ENCODE measurements at places on chromosomes 1 and 21.
A peak's percentile ranks its signal among the peaks of the same experiment; 100 is the strongest.

GRCh38 chr1:61455400-61455799, 269.5 kb downstream of the TM2D1 start:
- DNase-seq: no peak

- no peak for DNase-seq
Observed at GRCh38 chr1:56466538-56466937, 112.8 kb downstream of the PLPP3 start.

DNA sequence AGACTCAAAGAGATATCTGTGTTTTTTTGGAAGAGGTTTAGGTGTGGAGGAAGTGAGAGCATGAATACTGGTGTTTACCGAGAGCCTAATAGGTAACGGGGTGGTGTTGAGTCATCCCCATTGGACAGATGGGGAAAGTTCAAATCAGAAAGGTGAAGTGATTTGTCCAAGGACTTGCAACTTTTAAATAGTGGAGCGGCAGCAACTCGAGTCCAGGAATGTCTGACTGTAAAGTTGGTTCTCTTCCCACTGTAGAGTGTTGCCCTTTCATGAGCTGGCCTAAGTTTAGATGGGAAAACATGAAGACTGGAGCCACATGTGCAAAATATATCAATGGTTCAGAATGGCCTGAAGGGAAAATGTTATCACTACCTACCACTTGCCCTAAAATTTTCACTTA, 125.7 kb downstream of the LYPLAL1 start:
- no peak for DNase-seq

DNA sequence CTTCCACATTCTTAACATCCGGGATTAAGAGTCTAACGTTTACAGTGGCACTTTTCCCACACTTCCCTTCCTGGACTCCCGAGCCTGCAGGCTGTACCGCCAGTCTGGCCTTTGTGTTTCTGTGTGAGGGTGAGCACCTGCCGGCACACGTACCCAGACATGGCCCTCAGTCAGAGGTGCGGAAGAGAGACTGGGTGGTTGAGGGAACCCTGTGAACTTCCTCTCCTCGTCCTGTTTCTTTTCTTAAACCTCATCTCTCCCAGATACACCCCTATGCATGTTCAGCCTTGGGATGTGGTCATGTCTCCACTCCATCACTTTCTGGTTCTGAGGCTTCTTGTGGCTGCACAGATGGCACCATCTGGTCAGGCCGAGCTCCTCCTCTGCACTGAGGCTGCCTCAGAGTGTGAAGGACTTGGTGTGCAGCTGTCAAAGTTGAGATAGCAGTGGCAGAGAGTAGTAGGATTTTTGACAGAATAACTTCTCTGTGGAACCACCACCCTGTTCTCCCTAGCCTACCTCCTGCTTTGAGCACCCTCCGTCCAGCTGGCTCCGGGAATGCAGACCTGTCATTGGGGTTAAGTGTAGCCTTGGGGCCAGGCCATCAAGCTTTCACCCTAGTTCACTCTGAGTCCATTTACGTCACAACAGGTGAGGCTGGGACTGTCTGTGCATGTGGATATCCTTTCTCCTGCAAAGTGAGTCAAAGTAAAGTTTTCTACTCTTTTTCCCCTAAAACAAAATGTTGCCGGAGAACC, 31.4 kb downstream of the VASH2 start:
- no peak for DNase-seq

- peak; percentile 77 for DNase-seq
Observed at GRCh38 chr1:211469938-211470529, 21.9 kb downstream of the RD3 start.

GRCh38 chr1:20343149-20343937, 52.7 kb downstream of the VWA5B1 start:
- DNase-seq: no peak

DNA sequence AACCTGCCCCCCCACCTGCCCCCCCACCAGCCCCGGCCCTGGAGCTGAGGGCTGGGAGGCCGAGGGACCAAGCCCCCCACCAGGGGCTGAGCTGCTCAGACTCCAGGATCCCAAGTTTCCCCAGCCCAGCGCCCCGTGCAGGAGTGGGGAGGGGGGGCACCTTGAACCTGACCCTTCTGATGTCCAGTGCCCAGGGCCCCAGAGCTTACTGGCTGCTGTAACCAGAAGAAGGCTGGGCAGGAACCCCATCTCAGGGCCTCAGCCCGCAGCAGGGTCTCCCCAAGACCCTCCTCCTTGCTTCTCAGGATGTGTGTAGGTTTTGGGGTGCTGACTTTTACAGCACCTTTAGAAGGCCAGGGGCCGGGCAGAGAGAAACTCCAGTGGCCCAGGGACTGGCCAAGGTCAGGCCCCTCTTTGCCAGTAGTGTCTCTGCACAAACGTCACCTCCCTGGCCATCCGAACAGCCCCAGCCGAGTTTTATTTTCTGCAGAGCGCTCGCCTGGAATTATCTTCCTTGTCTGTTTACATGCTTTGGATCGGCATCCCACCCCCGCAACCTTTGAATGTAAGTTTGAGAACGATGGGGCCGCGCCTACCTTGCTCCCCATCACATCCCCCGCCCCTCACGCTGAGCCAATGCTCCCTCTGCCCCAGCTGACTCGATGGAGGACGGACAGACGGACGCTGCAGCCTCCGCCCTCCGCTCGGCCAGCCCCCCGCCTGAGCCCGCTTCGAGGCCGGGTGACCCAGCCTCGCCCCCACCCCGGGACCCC, 70.1 kb upstream of the CASZ1 start:
- peak; percentile 5 for DNase-seq

GRCh38 chr1:198001776-198002408, 84.7 kb downstream of the LHX9 start:
- no peak for DNase-seq

DNA sequence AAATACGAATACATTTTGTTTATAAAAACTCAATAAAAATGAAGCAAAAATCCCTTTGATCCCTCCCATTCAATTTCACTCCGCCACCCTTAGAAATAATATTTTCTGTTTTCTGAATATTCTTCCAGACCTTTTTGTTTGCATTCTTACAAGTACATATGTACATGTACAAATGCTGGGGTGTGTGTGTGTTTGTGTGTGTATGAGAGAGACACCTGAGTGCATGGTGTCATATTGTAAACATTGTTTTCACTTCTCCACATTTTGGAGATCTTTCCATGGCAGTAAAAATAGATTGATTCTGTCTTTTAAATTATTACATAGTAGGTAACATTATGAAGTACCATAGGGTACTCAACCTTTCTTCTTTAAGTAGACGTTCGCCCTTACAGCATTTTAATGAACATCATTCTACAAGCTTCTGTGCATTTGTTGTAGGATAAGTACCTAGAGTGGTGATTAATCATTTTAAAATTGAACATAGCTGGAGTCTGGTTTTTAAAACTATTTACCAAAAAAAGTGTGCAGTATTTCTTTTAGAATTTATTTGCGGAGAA, 1.3 kb upstream of the MPC2 start:
- DNase-seq: no peak

DNA sequence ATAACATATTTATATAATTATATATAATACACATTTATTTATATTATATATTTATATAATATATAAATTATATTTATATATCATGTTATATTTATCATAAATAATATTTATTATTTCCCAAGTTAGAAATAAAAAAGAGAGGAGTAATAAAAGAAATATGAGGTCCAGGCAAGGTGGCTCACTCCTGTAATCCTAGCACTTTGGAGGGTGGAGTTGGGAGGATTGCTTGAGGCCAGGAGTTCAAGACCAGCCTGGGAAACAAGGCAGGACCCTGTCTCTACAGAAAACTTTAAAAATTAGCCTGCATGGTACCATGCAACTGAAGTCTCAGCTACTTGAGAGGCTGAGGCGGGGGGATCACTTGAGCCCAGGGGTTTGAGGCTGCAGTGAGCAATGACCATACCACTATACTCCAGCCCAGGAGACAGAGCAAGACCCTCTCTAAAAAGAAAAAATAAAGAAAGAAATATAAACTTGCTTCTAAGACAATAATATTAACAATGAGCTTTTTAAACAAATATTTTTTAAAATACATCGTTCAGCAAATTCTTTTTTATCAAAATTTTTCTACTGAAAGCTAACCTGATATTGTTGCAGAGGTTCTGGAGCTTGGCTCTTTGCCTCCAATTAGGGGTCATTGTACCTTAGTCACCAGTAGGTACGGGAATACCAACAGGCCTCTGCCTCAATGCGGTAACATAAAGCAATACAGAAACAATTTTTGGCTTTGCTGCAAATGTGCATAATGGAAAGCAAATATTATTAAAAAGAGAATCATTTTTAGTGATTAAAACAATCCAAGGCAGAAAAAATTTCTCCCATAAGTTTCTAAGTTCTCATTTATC, 290.0 kb downstream of the SETD4 start:
- DNase-seq: no peak

GRCh38 chr1:214264976-214265375, 16.0 kb upstream of the SMYD2 start:
- DNase-seq: no peak

DNA sequence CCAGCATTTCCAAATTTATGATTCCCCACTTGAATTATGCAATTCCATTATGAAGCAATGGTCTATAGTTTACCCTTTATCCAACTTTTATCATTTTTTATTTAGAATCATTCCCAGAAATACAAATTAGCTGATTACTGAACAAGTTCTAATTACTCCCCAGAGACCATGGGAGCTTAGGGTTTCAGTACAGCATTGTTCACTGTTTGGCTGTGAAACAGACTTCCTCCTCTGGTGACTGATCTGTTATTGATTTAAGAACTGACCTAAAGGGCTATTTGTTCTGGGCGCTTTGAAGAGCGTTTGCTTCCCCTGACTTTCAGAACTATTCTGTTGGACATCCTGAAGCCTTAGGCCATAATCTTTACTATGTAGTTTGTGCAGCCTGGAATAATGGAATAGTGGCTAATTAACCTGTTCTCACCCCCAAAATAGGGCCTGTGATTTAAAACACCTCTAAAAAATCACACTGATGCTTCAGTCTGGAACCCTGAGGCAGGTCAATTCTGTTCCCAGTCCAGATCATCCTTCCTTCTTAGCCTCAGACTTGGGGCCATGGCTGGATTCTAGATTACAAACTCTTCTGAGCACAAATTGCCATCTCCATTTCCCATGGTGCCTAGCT, 58.7 kb downstream of the ALG14 start:
- DNase-seq: peak; percentile 27

GRCh38 chr1:182715531-182715930, 31.1 kb upstream of the RGS8 start:
- DNase-seq: no peak

DNA sequence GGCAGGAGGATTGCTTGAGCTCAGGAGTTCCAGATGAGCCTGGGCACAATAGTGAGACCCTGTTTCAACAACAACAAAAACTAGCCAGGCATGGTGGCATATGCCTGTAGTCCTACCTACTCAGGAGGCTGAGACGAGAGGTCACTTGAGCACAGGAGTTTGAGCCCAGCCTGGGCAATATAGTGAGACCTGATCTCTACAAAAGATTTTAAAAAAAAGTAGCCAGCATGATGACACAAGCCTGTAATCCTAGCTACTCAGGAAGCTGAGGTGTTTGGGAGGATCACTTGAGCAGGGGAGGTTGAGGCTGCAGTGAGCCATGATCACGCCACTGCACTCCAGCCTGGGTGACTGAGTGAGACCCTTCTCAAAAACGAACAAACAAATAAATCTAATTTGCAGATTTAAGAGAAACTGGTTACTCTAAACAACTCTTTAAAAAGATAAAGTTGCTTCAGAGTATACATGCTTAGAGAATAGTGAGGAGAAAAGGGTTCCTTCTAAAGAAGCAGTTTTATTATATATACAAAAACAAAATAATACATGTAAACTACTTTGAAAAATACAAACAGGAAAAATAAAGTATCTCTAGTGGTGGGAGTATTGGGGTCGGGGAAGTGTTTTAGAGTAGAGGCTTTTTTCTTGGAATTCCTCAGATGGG, 88.4 kb downstream of the ADCY10 start:
- DNase-seq: no peak

DNA sequence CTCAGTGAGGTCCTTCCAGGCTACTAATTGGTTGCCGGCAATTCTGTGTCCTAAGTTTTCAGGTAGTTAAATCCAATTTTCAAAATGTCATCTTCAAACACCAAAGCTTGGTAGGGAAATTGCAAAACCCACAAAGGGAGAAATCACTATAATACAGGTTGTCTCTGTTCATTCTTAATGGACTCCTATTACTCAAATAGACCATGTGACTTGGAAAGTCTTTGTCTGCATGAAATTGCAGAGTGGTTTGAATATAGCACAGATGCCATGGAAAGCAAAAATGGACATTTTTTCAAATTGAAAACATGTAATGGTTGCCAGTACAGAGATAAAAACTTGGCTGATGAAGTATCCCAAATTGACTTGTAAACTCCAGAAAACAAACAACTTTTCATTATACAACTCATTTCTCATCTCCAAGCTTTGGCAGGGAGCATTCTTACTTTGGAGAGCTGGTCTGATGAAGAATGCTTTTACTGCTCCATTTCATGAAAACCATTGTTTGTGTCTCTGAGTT, 169.5 kb upstream of the PKN2 start:
- no peak for DNase-seq

DNA sequence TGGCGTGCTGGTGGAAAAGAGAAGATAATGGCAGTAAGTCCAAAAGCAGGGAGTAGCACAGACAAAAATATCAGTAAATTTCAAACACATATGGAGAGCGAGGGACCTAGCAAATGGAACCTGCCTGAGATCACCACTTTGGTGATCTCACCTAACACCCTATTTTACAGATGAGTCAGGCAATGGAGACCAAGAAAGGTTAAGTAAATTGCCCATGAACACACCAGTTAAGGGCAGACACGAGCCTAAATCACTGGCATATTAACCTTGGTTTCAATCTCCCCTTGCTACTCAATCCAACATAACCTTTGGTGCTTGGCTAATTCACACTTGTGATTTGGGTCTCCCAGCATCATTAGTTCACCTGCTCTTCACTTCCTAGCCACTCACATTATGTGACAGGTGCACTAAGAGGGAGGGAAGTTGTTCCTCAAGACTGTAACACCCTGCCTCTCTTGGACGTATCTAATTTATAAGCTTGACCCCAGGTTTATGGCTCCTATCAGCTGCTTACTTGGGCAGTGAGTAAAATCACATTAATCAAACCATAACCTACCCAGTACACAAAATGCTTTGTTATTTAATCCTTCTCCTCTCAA, 11.5 kb downstream of the ZNF697 start:
- DNase-seq: no peak

- DNase-seq: no peak
Observed at GRCh38 chr1:16132325-16132785, 23.5 kb downstream of the EPHA2 start.

DNA sequence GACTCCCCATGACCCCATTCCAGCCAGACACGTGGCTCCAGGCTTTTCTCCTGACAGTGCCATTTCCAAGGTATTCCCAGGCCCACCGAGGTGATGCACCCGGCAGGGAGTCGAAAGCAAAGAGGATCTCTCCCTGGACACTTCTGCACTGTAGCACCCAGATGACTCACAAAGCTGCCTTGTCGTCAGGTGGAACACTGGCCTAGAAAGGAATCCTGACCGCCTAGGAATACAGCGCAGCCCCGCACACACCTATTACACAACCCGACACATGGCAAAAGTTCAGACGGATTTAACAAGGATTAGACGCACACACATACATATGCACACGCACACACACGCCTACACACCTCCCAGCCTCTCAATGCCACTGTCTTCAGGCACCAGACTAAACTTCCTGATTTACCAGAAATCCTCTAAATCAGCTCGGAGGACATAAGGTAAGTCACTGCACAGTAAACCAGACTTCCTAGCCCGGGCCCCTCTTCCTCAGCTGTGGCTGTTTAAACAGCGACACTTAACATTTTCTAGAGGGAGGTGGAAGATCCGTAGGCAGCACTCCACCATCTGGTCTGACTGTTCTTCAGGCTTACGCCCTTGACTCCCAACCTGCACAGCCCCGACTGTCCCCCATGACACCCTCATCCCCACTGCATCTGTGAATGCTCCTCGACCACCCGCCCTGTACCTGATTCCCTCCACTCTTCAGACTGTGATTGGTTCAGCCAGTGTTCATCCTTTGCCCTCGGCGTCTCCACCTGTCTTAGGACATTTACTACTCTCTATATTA, 12.7 kb downstream of the FAM89A start:
- no peak for DNase-seq
